ENCODE measurements at places on chromosomes 7 and 10.

DNA sequence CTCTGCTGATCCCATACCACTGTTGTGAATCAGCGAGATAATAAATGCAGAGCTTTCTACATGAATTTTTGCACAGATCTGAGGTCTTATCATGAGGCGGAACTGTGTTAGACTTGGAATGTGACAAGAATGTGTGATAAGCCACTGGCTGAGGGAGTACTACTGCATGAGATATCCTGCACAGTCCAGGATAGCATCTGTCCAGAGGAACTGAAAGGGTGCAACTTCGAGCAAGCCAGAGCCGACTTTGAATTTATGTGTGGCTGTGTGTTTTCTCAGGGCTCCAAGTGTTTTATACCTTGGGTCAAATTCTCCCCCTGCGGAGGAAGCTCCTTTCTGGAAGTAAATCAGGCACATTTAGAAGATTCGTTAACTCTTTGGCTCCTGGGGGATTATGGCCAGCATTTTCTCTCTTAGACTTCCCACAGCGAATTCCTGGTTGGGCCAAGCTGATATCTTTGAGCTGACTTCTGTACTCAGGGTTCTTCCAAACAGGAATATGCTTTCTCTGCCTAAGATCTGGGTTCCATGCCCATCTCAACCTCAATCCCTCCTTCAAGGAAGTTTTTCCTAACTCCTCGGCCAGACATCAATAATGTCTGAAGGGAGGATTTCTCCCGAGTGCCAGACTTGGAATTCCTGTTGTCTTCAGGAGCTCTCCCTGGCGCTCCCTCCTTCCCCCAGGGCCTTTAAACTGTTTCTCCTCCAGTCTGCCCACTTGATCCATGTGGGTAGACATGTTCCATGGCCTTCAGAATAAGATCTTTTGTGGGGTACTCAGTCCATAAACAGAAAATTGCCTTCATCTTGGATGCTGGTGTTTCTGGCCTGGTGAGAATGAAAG, 2.5 kb upstream of the MEST start:
- no peak for DNase-seq

DNA sequence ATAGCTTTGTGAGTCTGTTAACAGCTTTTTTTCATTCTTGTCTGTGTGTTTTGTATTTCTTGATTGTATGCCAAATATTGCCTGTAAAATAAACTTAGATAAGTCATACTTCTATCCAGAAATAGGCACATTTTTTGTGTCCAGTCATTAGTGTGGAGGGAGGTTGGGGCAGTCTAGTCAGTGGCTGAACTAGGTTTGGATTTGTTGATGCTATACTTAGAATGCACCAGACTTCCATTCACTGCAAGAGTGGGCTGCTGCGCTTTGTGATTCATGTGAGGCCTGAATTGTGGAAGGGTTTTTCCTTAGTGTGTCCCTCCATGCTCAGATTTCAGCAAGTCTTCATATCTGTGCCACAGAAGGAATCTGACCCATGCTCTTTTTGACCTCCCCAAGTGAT, 50.0 kb downstream of the TRUB1 start:
- DNase-seq: no peak

DNA sequence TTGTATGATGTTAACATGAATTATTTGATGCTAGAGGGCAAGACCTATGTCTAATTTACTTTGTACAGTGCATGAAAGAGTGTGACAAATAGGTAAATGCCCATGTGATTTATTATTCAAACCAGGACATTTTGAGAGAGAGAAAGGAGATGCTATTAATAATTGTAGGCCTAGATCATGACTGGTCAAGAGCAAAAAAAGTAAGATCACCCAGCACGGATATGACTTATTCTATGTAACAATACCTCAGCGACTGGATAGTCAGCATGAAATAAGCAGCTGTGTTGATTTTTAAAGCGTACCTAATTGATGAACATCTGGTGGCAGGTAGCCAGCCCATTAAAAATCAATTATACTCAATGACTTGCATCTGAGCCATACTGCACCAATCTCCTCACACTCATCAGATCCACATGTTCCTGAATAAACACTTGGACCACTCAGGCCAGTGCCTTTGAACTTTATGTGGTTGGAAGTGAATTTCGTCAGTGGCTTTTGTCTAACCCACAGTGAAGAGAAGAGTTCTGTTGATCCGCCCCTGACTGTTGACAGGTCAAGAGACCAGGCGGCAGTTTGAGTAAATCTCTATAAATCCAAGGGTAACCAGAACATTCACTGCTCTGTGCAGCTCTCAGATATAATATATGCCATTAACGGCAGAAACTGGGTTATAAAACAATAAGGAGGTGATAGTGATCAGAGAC, 435.3 kb downstream of the MDFIC start:
- DNase-seq: no peak

DNA sequence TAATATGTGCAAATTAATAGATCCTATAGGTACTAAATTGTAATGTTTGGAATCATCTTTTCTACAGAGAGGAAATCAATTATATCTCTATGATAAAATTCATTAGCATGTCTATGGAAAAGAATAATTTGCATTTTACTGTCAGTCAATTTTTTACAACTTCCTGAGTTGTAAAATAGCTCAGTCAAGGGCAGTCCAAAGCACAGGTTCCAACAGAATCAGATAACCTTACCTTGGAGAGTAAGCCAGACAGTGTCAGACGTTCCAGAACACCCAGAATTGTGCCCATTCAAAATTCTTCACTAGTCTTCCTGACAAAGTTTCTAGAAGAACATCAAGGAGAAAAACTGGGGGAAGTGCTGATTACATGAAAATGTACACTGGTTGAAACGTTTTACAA, 31.1 kb upstream of the IMMP2L start:
- no peak for DNase-seq

GRCh38 chr7:45663167-45663921, 89.2 kb downstream of the ADCY1 start:
- DNase-seq: no peak

DNA sequence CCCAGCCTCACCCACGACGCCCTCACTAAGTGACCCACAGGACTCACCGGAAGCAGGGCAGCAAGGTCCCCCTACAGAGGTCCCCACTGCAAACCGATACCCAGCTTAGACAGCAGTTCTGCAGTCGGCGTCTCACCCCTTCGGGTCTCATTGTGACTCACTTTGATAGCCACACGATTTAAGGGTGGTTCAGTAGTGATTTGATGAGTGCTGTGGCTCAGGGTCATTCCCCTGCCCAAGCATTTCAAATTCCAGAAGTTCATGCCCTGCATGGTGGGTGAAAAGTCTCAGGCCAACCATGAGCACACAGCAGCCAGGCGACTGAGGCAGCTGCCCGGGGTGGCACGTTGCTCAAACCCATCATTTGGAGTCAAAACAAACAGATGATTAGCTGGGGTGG, 93.2 kb downstream of the EGFR start:
- no peak for DNase-seq

DNA sequence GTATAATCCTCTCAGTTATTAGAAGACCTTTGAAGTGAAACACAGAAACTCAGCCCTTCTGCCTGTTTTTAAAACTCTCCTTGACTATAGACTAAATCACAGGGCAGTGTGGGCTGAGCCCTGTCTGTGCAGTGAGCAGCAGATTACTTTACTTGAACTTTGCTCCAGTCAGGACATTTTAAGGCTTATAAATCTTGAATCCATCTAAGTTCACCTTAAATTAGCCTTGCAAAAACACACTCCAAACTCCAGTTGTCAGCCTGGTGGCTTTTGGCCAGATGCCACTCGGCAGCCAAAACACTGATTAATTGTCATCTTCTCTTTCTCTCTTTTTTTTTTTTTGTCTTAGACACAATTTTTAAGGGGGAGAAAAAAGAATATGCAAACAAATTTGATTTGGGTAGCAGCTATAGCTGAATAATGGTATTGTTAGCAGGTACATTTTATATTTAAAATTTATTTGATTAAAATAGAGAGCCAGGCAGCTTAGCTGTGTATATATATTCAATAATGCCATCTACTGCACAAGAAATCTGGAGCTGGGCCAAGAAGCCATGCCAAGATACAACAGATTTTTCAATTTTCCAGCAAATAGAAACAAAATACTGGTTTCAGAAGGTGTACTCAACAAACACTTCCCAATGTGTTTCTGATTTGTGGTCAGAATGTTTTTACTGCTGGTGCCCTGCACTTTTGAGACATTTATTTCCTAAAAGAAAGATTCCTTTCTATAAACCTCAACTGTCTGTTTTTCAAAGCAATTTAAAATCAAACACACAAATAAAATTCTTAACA, 247.7 kb downstream of the TFEC start:
- DNase-seq: no peak

GRCh38 chr10:95350219-95350829, 59.5 kb upstream of the PDLIM1 start:
- no peak for DNase-seq

- DNase-seq: no peak
These were observed 33.7 kb downstream of the CAMK1D start for GRCh38 chr10:12382956-12383531.

Data from CD4-positive, alpha-beta T cell (primary cell).